ENCODE measurements at places on chromosomes 13 and 19.

GRCh38 chr13:108368250-108368905 lies 98.9 kb downstream of the TNFSF13B start:
- DNase-seq, result no peak

DNA sequence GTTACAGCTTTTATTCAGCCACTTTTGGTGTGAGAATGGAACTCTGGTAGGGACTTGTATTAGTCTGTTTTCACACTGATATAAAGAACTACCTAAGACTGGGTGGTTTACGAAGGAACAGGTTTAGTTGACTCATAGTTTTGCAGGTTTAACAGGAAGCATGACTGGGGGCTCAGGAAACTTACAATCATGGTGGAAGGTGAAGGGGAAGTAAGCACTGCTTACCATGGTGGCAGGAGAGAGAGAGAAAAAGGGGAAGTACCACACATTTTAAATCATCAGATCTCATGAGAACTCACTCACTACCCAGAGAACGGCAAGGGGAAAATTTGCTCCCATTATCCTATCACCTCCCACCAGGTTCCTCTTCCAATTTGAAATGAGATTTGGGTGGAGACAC lies 942.2 kb downstream of the PCDH17 start:
- DNase-seq, result no peak

- DNase-seq, result no peak
These were observed 2166.4 kb downstream of the PCDH9 start for GRCh38 chr13:65063753-65064152.

DNA sequence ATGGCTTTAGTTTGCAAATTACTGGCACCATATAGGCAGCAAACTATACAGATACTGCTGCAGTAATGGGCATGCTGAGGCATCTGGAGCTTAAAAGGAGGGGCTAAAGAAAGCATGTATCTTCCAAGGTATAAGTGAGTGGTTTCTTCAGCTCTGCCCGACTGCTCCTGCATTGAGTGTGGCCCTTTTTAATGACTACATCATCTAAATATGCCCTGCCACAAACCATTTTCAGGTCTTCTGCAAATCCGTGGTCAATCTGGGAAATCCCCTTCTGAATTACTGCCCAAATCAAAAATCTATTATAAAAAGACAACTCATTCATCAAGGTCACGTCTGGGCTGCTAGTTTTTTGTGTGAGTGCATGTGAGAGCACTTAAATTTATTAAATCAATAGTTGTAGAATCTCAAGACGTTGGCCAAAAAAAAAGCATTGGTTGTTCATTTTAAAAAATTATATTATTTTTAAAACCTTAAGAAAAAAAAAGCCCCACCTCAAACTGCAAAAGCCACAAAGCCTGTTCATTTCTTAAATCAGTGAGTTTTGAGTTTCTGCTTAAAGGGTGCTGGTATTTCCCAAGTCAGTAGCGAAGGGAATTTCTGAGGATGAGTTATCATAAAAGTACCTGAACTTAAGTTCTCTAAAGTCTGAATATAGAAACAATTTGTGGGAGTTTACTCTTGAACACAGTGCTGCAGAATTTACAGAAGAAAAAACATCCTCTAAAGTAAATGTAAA lies 16.3 kb downstream of the LCP1 start:
- no peak for DNase-seq

- no peak for DNase-seq
These were observed 106.4 kb upstream of the MLNR start for GRCh38 chr13:49113526-49114286.

DNA sequence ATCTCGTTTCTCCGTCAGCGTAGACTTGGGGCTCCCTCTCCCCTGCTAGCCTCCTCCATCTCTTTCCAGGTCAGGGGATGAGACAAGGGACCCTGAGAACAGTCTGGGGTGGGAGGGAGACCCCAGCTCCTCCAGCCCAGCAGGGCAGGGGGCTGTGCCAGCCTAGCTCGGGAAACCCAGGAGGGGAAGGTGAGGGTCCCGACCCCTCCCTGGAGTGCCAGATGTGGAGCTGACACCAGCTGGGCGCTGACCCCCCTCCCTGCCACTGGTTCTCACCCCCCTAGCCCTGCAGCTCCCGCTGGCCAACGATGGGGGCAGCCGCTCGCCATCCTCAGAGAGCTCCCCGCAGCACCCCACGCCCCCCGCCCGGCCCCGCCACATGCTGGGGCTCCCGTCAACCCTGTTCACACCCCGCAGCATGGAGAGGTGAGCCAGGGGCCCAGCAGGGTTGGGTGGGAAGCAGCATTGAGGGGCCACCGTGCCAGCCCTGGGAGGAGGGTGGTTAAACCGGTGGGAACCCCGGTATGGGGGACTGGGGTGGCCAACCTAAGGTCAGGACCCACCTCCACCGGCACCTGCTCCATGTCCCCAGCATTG lies 5.1 kb upstream of the TGFBR3L start:
- DNase-seq, result no peak

DNA sequence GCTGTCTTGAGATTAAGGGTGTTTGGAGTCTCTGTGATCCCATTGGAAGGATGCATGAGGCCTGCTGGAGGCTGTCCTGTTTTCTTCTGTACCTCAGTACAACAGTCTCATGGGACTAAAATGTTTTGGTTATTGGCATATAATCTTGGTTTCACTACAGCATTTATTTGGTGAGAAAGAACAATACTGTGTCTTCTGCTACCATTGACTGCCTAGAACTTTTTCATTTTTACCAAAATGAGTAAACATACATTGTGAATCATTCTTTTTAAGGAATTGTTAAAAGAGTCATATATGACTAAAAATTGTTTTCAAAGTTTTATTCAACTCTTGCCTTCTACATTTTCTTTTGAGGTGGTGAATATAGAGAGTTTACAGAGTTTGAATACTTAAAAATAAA lies 459.8 kb downstream of the GPC6 start:
- no peak for DNase-seq

DNA sequence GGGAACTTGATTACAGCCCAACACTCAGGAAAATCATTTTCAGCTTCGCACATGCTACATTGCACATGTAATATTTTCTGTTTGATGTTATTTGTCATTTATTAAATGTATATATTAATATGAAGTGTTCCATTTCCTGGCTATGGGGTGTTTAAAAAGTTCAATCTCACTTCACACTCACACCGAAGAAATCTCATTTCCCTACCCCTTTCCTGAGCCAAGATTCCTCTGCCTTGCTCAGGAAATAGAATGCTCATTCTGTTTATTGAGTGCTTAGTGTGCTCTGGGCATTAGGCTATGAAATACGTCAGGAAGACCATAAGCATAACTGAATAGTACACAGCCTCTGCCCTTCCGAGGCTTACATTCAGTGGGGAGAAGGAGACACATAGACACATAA lies 331.9 kb upstream of the TSHZ3 start:
- DNase-seq, result no peak

DNA sequence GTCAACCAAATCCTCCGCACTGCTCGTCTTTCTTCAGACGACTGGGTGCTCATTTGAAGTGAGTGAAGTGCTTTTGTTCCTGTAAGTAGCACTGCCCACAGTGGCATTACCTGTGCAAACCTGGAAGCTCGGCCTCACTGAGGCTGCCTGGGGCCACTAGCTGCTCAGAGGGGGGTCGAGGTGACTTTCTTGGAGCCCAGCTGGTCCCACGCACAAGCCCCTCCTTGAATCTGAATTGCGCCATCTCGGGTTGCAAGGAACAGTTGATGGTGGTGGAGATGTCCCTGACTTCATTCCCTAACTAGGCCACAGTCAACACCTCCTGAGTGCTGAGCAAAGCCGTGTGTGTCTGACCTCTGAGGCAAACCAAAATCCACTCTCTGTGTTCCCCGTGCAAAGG lies 79.3 kb upstream of the GPR183 start:
- no peak for DNase-seq

GRCh38 chr13:74090869-74091605 lies 43.2 kb downstream of the KLF12 start:
- DNase-seq, result no peak

GRCh38 chr13:59274958-59275727 lies 888.6 kb downstream of the DIAPH3 start:
- DNase-seq, result no peak

DNA sequence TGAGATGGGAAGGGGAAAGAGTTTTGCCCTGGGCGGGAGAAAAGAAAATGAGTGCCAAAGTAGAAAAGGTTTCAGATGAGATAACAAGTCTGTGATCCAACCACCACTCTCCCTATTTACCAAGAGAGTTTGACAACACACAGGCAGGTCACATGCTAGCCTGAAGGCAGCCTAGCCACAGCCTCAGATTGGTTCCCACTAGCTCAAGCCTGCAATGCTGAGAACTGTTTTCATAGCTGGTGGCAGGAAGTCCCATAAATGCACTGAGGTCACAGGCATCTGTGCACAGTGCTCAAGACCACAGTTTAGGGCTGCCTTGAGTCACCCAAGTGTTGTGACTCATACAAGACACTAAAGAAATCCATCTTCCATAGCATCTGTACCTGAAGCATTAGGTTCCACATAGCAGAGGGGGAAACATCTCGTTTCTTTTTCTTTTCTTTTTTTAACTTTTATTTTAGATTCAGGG lies 18.5 kb upstream of the POP4 start:
- DNase-seq, result no peak

- DNase-seq, result peak; percentile 41
These were observed 294.2 kb downstream of the ZNF536 start for GRCh38 chr19:30666301-30666803.

DNA sequence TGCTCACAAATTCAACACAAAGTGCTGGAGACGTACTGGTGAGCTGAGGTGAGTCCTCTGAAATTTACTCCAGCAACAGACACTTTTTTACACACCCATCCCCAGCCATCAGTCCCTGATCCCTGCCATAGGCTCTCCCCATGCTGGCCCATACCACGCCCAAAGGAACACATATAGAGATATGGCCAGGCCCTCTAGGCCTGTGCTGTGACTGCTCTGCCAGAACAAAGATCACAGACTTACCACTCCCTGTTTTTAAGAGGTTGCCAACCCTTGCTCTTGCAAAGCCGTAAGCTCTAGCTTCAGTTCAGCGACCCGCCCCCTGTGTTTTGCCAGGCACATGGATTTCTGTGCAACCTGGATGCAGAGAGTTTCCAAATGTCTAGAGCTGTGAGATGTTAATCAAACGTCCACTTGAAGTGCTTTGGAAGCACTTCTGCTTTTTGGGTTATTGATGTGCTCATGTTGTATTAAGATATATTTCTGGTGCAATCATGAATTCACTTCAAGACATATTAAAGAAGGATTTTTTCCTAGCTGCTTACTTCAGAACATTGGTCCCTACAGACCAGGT lies 59.7 kb downstream of the DLEU7 start:
- no peak for DNase-seq

DNA sequence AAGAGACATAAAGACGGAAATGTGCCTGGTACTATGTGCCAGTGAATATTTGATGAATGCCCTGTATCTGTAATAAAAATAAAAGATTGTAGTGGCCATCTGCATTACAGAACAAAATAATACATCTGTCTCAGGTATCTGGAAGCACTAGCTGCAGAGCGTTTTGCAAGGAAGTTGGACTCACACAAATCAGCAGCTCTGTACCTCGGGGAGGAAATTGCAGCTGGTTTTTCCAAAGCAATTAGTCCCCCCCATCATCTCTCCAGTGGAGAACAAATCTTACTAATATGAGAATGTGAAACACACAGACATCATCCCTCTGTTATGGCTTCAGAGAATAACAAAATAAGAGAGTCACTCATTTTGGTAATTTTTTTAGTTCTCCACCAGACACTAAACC lies 245.3 kb downstream of the ITGBL1 start:
- DNase-seq, result no peak

DNA sequence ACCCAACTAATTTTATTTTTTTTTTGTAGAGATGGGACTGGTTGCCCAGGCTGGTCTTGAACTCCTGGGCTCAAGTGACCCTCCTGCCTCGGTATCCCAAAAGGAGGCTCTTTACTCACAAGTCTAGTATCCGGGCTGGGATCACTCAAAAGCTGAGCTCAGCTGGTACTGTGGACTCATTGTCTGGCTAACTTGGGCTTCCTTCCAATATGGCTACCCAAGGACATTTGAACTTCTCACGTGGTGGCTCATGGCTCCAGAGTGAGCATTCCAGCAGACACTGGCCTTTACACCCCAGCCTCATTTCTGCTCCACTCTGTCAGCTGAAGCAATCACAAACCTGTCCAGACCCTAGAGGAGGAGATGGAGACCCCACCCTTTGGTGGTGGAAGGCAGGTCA lies 28.9 kb downstream of the HPN start:
- DNase-seq, result no peak

- DNase-seq, result peak; percentile 81
These were observed 1.9 kb downstream of the CNN2 start for GRCh38 chr19:1028062-1028926.

DNA sequence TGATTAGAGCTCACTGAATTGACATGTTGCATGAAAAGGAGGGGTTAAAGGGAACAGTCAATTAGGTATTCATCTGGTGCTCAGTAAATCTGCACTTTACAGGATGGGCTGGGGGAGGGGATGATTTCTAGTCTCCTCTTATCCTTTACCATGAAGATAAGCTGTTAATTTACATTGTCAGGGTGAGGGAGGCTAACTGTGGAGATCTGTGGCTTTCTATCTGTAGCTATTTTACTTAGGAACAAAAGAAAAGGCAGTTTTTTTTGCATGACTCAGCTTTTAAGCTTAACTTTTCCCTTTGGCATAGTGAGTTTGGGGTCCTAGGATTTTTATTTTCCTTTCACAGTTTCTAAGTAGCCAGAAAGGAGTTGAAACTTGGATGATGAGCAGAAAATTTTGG lies 253.3 kb downstream of the LMO7 start:
- DNase-seq, result no peak

- no peak for DNase-seq
These were observed 78.2 kb upstream of the TNFSF11 start for GRCh38 chr13:42495751-42496150.

- DNase-seq, result no peak
These were observed at the start of gene GRIN3B for GRCh38 chr19:1000095-1000494. GRIN3B (plus strand) TSS chr19:1000419; CDS start chr19:1000438, 19 bp downstream.

DNA sequence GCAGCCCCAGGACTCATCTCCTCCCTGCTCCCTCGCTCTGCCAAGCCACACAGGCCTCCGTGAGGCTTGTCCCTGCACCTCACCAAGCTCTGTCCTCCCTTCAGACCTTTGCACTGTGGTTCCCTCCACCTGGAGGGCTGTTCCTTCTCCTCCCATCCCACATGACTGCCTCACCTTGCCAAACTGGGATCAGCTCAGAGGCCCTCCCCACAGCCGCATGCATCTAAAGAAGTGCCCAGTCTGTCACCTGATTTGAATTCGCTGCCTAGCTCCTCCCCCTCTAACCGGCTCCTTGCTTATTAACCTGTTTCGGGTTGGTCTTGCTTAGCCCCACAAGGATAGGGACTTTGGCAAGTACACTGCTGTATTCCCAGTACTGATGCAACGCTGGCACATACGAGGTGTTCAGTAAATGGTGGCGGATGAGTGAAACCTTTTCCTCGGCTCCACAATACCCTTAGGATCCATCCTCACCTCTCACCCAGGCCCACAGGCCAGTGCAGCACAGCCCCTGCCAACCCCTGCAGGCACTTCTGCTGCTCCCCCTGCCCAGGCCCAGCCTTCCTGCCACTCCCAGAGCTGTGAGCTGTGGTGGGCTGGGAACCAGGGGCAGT lies 4.4 kb downstream of the AKT2 start:
- no peak for DNase-seq

DNA sequence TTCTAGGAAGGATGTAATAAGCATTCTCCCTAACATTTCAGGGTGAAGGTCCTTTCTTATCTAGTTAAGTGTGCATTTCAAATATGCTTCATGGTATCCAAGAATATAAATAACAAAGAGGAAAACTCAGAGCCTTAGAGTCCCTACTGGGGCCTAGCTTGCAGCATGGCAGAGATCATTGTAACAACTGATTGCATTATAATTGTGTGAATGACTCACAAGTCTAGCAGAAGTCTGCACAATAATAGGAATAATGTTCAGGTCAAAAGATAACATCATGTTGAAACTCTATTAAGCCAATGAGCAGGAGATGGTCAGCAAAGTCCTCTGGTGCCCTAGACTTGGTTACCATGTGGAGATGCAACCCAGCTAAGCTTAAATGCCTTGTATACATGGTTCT lies 3.4 kb downstream of the POSTN start:
- no peak for DNase-seq
